ENCODE measurements at places on chromosomes 12 and 14.

GRCh38 chr12:17489452-17489851 lies 600.5 kb downstream of the RERGL start:
- no peak for DNase-seq

- DNase-seq: no peak
Measured at GRCh38 chr14:94622653-94623421, 10.6 kb downstream of the SERPINA3 start.

DNA sequence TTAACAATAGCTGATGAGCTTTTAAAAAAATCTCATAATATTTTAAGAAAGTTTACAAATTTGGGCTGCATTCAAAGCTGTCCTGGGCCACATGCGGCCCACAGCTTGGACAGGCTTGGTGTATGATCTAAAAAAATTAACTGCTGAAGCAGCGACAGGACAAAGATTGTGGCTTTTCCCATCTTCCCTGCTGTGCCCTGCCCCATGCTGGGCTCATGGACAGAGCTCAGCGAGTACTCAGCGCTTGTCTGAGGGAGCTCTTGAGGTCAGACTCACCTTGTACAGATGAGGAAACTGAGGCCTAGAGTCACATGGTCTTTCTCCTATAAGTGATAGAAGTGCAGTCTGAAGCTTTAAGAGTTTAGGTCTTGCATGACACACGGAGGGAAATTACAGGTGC lies 15.0 kb downstream of the EVL start:
- DNase-seq: no peak

GRCh38 chr14:24817212-24818057 lies 183.4 kb upstream of the GZMB start:
- no peak for DNase-seq
